ENCODE measurements at places on chromosomes 1 and 21.

GRCh38 chr1:25563330-25564215 lies 20.2 kb downstream of the LDLRAP1 start:
- peak; percentile 93 for DNase-seq

- DNase-seq: no peak
Measured at GRCh38 chr1:5456090-5456811, 536.0 kb downstream of the NPHP4 start.

DNA sequence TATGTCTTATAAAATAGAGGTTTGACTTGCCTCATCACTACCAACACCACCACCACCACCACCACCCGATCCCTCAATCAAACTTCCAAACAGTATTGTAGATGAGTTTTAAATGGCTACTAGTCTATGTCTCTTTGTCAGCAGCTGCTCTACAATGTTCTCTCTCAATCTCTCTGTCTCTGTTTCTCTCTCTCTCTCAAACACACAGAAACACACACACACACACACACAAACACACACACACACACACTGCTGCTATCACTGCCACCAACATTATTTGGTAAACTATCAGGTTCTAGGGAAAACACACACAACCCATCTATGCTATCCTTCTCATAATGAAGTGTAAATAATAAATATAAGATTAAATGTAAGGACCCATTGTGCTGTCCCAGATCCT lies 2.4 kb downstream of the TNFSF4 start:
- DNase-seq: no peak

DNA sequence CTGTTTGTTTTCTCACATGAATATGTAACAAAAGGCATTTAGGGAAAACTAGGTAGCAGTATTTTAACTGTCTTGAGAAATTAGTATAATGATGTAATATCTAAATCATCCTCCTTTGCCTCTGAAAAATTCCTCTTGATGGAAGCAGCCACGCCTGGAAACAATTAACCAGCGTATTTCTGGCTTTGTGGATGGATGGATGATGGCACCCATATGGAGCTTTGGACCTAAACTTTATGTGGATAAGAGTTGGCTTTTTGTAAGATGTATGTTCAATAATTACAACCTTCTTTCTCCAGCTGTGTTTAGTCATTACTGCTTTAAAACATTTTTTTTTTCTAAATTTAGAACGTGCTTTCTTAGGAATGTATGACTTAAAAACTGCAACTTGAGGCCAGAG lies 12.7 kb downstream of the CDCA8 start:
- no peak for DNase-seq

DNA sequence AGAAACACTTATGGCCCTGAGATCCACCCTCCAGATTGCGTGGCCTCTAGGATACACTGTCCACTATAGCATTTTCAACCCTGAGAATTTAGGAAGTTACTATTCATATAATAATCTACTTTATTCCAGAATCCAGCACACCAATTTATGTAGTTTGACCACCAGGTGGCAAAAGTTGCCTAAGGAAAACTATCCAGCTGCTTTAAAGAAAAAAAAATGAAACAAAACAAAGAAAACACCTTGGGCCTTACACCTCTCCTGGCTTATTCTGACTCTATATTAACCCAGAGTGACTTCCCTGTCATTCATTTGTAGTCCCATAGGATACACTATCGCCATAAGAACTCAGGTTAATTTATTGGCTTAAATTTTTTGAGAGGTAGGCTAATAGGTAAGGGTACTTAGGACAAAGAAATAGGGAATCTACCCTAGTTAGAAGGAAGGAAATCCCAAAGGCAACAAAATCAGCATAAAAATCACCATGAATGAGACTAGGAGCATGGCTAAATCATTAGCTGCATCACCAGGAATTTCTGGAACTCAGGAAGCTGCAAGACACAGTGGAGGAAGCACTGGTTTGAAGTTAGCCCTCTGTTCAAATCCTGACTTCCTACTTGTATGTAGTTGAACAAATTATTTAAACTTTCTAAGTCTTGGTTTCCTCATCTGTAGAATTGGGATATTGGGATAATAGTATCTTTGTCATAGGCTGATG lies 107.5 kb downstream of the SPAG17 start:
- peak; percentile 19 for DNase-seq

All from foreskin melanocyte (primary cell).